ENCODE measurements at places on chromosomes 12 and 14.

GRCh38 chr12:28844718-28845117, 304.4 kb upstream of the FAR2 start:
- no peak for DNase-seq

DNA sequence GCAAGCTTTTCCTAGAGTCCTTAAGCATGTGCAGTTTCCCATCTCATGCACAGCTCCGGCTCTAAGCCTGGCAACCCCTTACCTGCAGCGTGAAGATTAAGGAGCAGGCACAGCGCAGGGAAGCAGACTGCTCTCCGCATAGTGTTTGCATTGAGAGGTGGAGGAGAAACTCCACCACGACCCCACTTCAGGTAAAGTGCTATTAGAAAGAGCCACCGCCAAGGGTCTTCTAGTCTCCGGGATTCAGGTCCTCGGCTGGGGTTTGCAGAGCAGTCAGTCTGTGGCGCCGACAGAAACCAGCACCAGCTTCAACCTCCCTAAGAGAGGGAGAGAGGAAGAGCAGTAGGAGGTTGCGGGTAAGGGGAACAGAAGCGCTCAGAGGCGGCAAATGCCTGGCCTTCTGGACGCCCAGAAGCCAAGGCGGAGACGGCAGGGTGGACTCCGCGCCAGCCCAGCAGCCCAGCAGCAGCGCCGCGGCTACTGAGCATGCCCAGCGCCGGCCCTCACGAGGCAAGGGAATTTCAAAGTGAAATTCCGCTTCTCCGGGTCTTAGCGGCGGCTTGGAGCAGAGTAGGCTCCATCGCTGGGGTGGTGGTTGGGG, at the start of gene PTPRR:
PTPRR (minus strand) TSS at position 488 of the 601 bp plus-strand sequence; CDS start at position 140, 348 bp downstream.
- DNase-seq = no peak

GRCh38 chr12:119802472-119802871, 74.6 kb downstream of the CIT start:
- no peak for DNase-seq

- DNase-seq = no peak
Observed at GRCh38 chr12:122868471-122869177, 27.3 kb downstream of the VPS37B start.

- DNase-seq = peak; percentile 73
Observed at GRCh38 chr14:54652605-54653052, 85.7 kb downstream of the SAMD4A start.

GRCh38 chr12:108821407-108822397, 35.7 kb downstream of the SSH1 start:
- no peak for DNase-seq

DNA sequence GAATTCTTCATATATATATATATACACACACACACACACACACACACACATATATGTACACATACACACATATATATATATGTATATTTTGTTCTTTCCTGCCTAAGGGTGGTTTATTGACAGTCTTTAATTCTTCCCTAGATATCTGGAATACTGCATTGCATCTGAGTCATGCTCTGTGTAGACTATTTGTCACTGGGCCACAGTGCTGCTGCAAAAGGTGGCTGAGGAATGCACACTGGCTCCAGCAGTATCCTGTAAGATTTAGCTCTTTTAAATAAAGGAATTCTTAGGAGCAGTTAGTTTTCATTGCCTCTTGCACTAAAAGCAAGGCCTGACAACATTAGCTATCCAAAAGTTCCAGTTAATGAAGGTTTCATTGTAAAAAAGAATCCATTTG, 200.9 kb downstream of the APAF1 start:
- no peak for DNase-seq

- DNase-seq = no peak
Observed at GRCh38 chr12:123389560-123390351, 5.8 kb downstream of the KMT5A start.

- no peak for DNase-seq
Observed at GRCh38 chr12:41011939-41012338, 176.2 kb upstream of the PDZRN4 start.

DNA sequence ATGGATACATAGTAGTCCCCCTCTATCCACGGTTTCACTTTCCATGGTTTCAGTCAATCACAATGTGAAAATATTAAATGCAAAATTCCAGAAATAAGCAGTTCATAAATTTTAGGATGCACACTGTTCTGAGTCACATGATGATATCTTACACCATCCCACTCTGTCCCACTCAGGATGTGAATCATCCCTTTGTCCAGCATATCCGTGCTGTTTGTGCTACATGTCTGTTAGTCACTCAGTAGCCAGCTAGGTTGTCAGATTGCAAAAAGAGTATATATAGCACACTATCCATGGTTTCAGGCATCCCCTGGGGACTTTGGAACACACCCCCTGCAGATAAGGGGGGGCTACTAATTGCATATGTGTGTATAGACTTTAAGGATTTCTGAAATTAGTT, 8.1 kb upstream of the NAA30 start:
- DNase-seq = peak; percentile 61

DNA sequence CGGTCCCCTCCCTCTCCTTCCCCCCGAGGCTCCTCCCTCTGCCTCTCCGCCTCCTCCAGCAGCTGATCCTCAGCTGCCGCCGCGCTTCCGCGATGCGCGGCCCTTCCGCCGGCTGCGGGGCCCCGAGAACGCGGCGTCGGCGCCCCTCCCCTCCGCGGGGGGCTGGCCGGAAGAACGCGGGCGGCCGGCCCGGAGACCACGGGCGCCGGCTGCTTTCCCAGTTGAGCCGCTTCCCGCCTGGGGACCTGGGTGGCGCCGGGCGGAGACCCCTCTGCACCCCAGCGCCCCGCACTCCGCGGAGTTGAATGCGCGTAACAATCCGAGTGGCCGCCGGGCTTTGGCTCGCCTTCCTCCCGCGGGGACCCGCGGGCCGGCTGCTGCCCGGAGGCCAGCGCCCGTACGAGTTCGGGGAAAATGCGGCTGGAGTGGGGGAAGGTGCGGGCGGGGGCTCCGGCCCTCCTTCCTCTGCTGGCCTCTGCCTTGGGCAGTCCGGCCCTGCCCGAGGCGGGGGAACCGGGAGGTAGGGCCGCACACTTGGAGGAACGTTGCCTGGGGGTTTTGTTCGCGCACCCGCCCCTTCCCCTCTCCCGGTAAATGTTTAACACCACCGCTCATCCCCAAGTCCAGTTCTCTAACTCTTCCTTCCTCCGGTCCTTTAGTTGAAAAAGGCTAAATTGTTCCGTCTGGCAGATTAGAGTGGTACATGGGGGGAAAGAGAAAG, 393 bp upstream of the DCAF5 start:
- peak; percentile 61 for DNase-seq

- DNase-seq = peak; percentile 24
Observed at GRCh38 chr12:48351022-48351708, 446 bp upstream of the ZNF641 start.

DNA sequence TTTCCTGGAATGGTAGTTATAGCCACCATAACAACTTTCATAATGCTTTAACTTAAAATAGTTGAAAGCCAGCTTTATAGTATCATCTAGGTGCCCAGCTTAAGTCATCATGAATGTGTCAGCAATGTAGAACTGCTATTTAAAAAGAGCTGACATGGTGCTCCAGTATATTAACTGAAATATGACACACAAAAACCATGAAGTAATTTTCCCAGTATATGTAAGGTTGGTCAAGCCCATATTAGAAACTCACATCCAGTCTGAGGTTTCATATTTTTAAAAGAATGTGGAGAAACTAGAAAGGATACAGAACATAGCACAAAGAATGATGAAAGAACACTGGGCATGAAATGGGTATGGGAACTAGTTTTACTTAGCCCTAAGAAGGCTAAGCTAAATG, 121.3 kb upstream of the KRAS start:
- no peak for DNase-seq

DNA sequence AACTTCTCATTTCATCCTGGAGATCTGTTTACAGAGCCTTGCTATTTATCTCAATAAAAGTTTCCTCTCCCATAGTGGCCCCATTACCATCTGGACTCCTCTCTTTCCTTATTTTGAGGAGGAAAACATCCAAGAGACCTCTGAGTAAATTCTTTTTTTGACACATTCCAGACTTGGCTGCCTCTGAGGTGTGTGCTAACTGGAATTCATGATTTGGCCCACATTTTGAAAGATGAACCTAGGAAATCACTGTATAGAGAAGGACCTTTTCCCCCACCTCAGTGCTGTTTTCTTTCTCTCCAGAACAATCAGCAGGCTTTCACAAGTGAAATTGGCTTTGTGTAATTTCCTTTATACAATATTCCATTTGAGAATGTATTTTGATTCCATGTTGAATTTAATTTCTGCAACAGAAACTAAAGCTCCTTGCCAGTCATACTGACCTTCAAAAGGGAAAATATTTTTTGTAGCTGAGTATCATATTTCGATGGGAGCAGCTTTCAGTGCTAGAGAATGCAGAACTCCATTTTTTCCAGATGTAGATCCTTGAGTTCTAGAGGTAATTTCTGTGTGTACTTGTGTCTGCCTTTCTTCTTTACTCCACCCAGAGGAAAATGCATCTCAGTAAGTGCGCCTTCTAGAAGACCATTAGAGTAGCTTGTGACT, 244.9 kb upstream of the RGS6 start:
- DNase-seq = no peak

DNA sequence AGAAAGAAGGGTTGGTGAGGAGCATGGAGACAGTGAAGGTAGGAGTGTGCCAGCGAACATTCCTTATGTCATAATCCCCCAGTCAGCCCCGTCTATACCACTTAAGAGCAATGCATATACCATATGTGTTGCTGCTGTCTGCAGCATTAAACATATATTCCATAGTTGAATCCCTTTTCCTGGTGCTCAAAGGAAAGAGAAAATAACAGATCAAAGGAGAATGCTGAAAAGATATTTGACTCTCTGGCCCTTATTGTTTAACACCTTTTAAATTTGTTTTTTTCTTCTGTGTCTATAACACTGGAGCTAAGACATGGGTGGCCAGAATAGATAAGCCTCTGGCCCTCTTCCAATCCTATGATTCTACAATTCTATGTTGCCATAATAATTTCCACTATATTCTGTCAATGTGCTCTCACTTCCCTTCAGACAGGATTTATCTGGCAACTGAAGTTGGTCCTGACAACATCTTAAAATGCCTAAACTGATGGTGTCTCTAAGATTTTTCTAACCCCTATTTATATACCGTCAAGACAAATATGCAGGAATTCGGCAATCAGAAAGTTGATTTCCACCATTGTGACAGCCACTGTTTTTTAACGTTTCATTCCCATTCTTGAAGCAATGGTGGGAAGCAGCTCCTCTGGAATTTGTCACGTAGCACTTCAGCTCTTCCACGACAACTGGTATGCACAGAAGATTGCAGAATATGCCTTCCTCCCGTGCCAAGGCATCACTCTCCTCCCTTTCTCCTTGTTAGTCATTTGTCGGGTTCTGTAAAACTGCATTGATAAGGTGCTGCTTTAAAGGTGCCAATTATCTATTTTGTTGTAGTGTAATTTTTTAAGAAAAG, 204.7 kb downstream of the BCAT1 start:
- no peak for DNase-seq

DNA sequence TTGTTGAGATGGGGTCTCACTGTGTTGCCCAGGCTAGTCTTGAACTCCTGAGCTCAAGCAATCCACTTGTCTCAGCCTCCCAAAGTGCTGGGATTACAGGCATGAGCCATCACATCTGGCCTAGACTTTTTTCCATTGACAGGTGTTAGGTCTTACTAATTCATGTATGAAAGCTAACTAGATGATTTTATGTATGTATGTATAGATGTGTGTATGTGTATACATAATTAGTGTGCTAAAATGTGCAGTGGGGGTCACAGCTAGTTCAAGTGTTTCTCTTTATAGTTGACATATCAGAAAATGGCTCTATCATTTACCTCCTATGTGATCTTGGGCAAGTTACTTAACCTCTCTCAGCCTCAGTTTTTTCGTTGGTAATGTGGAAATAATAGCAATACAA, 23.5 kb downstream of the UNC79 start:
- DNase-seq = no peak

DNA sequence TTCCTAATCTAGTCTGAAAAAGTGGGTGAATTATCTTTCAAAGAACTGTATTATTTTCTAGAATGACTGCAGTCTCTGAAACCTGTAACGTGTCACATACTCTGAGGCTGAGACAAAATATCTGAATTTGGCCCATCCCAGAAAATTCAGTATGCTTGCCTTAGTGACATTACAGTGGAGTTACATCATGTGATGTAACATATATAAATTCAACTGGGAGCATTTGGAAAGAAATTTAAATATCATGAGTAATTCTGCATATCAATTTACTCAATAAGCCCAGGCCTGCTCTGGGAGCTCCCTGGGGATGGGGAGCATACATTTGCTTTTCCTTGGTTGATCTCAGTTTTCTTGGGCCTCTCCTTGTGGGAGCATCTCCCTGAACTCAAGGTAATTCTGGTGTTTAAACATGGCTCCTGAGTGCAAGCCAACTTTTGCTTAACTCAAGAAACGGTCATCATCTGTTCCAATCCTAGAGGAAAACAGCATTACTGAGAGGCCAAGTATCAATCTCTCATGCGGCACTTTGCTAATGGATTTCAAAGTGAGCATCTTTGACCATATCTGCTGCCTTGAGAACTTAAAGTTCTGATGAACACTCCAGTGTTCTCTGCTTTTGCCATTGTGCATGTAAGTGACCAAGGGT, 54.4 kb downstream of the AKAP6 start:
- DNase-seq = no peak

- no peak for DNase-seq
Observed at GRCh38 chr14:93533437-93533836, 102.7 kb downstream of the UNC79 start.

DNA sequence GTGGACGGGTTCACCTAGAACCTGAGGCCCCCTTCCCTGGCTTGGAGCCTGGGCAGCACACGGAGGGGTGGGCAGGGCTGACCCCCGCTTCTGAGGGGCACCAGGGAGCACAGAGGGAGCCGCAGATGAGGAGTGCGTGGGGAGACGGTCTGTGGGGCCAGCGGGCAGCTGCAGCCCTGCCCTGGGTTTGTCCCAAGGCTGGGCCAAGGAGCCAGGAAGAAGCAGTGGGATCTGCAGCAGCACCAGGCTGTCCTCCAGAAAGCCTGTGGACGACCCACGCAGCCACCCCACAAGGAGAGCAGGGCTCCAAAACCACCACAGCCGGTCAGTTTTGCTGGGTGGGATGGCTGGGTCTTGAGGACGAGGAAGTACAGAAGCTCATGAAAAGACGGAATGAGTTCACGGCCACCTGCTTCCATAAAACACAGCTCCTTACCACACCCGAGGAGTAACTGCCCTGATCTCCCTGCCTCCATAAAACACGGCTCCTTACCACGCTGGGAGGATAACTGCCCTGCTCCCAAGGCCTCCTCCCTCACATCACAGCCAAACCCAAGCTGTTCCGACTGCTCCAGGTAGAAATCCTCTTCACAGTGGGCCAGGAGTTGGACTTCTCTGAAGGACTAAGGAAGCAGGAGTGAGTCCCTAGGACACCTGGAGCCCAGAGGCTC, 9.9 kb upstream of the GOLGA3 start:
- no peak for DNase-seq

DNA sequence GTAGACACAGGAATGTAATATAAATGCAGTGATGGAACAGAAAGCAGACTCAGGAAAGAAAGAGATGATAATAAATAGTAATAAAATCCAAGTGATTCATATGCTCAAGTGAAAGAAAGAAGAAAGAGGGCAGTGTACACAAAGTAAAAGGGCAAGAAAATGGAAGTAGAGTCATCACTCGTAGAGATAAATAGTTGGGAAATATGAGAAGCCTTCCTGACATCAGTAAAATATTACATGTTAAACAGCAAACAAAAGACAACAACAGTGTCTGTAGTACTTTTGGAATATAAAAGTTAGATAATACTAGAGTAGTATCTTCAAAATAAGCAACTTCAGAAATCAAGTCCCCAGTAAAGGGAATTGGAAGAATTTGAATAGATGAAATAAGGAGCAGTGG, 412.3 kb downstream of the RAD51B start:
- DNase-seq = no peak
